NCI-H1436 treated with DMSO at 0.1 percent for 48 hours (cell line): ENCODE measurements at places on chromosomes 12 and 14.

DNA sequence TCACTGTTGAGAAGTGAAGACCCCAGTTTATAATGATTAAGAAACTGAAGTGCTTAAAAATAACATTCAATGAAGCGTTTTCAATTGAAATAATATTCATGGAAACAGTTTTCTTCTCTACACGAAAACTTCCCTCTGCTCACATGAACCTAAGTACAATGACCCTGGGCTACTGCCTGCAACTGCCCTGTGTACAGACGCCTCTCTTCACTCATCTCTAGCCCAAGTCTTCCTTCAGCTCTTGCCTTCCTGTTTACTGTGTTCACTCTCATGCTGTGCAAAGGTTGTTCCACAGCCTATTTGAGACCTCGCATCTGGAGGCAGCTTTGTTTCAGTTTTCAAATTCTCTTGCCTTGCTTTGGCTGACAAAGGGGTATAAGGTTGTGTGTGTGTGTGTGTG is 100.8 kb downstream of the GRIN2B start:
- DNase-seq = no peak

GRCh38 chr12:90572778-90573177 is 382.2 kb downstream of the CCER1 start:
- no peak for DNase-seq

GRCh38 chr12:75308279-75308678 is 21.8 kb downstream of the CAPS2 start:
- DNase-seq = no peak

- DNase-seq = no peak
Observed at GRCh38 chr14:65038966-65039365, 52.3 kb downstream of the FNTB start.

- DNase-seq = no peak
Observed at GRCh38 chr14:71592361-71592760, 339.9 kb upstream of the RGS6 start.

DNA sequence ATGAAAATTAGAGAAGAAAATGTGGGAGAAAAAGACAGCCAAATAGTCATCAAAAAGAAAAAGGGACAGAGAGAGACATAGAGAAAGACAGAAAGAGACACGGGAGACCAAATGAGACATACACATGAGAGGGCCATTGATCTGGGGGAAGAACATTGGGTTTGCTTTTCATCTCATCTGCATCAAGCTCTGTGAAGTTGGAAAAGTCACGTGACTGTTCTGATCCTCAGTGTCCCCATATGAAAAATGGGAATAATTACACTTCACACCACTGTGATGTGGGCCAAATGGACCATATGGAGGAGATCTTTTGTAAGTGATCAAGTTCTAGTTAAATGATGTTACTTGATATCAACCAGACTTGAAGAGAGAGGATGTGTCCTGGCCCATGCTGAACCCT is 147.1 kb upstream of the NRXN3 start:
- no peak for DNase-seq

- no peak for DNase-seq
Observed at GRCh38 chr12:34304001-34304400, 281.7 kb downstream of the ALG10 start.

DNA sequence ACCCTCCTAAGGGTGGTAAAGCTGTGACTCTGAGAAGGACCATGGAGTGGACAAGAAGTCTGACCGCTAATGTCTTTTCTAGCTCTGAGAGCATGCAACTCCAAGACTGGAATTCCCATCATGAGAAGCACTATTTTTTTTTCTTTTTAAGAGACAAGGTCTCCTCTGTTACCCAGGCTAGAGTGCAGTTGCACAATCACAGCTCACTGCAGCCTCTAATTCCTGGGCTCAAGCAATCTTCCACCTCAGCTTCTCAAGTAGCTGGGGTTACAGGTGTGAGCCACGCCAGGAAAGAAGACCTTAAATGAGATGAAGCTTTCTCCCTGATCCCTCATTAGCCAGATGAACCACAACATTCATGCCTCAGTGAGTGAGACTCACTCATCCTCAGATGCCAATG is 19.2 kb downstream of the VDR start:
- no peak for DNase-seq

- DNase-seq = no peak
Observed at GRCh38 chr12:10171973-10172728, at the start of gene OLR1. Gene OLR1 (minus strand): TSS chr12:10172132. CDS start chr12:10172077, 55 bp downstream.

DNA sequence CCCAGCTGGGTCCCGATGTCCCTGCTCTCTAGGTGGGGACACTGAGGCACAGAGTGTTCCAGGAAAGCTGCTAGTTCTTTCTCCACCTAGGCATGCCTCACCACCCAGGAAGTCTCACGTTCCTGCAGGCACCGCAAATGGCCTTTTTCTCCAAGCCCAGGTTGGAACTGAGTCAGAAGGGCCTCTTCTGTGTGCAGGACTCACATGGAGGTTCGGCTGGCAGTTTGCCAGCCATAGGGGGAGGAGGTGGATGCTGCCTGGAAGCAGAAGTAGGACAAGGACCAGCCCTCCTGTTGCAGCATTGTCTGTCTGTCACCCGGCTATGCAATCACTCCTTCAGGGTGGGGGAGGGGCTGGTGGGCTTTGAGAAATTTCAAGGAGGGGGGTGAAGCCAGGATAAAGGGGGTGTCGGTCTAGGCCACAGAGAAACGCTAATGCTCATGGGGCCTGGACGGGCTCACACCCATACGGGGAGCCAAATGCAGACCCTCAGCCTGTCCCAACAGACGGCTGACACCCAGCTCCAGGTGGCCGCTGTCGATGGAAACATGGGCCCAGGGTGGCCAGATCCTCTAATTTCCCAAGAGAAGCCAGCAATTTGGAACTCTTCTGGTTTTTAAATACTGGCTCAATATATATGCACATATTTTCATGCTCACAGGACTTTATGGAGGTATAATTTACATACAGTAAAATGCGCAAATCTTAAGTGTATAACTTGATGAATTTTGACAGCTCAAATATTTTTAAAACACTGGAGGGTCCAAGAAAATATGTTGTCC is 120.5 kb downstream of the PHETA1 start:
- no peak for DNase-seq

DNA sequence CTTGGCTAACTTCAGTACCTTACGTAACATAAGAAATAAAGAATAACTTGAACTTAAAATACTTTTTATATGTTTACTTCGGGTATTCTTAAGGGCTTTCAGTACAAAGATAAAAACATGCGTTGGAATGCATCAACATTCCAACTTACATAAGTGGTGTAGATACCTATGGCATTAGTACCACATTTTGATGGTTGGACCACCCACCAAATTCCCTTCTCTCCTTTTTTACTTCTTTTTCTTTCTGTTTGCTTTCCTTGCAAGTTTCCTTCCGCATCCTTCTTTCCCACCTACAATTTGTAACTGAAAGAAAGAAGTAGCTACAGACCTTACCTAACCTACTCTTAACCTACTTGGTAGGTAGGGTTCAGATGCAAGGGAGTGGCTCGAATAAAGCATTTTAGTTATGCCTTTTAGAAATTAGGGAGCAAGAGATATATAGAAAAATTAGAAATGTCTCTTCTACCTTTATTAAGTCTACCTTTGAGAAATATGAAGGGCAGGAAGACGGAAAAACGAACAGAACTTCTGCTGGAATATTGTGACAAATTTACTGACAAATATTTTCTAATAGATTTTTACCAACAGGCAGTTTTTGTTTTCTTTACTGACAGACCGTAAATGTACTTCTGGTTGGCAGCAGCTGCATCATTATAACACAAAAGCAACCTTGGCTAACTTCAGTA is 2.1 kb upstream of the ARHGAP5 start:
- no peak for DNase-seq

DNA sequence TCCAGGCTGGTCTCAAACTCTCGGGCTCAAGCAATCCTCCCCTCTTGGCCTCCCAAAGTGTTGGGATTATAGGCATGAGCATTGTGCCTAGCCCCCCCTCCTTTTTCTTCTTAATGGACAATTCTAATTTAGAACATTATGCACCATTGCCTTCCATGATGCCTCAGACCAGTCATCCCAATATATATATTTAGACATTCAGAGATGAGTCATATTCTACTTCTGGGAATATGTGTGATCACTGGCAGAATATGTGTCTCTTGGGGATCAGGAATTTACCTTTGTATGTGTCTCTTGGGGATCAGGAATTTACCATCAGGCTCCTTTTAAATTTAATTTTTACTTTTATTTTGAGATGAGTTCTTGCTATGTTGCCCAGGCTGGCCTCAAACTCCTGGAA is 7.5 kb upstream of the CCDC177 start:
- DNase-seq = no peak

- DNase-seq = no peak
Observed at GRCh38 chr12:26767865-26768264, 65.1 kb downstream of the ITPR2 start.

- DNase-seq = no peak
Observed at GRCh38 chr12:82019533-82019932, 260.4 kb upstream of the PPFIA2 start.

DNA sequence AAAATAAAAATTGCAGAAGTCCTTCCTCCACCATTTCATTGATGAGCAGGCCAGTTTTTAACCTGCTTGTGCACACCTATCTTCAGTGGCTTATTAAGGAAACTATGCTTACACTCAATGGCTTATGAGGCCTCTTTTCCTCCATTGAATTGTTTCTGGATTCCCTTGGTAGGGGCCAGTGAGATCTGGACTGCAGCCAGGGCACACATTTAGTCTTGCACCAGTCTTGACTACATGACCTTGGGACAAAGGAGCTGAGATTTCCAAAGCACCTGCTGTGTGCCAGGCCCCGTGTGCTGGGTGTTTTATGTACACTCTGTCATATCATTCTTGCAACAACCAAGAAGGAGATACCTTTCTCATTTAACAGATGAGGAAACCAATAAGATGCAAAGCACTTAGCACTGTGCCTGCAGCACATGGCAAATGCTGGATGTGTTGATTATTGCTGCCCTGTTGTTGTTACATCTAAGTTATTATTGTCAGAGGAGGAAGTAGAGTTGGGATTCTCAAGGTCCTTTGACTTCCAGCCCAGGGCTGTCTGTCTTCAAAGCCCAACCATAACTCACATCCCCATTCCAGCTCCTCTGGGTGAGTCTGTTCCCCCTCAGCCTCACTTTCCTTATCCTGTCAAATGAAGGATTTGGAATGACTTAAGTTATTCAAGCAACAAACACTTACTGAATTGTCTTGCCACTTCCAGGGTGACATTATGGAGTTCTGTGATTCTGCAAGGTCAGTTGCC is 31.6 kb upstream of the RIN3 start:
- no peak for DNase-seq

GRCh38 chr12:34399631-34400410 is 377.5 kb downstream of the ALG10 start:
- no peak for DNase-seq

- no peak for DNase-seq
Observed at GRCh38 chr12:119113496-119113986, 65.2 kb upstream of the HSPB8 start.

DNA sequence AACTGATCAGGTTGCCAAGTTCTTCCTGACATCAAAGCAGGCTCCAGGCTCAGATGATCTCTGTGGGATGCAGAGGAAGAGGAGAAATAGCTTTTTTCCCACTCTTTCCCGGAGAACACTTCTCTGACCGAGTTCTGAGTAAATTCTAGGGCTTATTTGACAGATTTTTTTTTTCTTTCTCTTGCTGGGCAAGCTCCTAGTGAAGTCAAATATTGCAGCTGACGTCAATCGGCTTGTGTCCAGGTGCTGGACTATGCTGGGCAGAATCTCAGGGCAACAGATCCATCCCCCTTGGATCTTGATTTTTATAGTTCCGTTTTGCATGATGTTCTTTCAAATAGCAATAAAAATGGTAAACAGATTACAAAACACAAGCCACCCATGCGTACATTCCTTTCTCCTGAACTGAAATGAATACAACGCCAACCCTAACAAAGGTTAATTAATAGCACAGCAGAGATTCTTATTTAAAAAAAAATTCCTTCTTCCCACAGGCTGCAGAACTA is 182.2 kb downstream of the NOVA1 start:
- no peak for DNase-seq
